CD8-positive, alpha-beta memory T cell (primary cell): ENCODE measurements at places on chromosomes 5 and 9. TPM values are rescaled to one million over a fixed set of nuclear protein-coding genes. Genes with fewer than 3 reads are reported as not detected.

The CCL19 gene
- not detected for total RNA-seq

The ZNF483 gene
- 2.7 TPM for total RNA-seq

The C9orf43 gene
- 0.90 TPM for total RNA-seq

The CENPK gene
- 67.6 TPM for total RNA-seq

The SLC36A3 gene
- not detected for total RNA-seq

The INSL4 gene
- total RNA-seq, result not detected

DNA sequence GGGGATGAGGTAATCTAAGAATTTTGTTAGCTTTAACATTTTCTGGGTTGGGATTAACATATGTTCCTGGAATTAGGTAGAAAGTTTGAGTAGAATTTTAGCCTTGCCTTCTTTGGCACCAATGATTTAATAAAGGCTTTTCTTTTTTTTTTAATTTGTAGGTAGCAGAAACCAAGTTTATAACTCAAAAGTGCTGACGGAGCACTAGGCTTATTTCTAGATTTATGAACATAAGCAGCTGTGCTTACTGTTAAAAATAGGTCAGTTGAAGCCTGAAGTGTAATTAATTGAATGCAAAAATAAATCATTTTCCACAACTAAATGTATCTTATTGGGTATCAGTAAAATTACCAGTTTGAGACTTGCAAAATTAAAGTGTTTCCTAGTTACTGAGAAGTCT, 62.4 kb downstream of the TAF11L14 start:
- no peak for DNase-seq

DNA sequence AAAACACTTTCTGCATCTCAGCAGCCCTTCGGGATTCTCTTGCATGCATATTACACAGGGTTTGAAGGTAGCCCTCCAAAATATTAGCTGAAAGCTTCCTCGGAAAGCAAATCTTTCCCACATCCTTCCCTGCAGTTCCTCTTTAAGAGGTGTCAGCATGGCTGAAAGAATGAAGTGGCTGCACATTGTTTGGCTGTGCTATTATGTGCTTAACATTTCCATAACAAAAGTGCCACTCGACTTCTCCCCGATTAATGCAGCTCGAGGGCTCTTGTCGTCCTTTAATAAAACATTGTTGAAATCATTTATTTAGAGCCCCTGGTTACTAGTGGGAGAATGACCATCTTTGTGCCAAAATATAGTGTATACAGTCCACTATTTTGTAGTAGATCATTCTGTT, 6.5 kb downstream of the GAS1 start:
- DNase-seq, result no peak

GRCh38 chr5:84831701-84832100, 447.0 kb upstream of the EDIL3 start:
- DNase-seq, result no peak

DNA sequence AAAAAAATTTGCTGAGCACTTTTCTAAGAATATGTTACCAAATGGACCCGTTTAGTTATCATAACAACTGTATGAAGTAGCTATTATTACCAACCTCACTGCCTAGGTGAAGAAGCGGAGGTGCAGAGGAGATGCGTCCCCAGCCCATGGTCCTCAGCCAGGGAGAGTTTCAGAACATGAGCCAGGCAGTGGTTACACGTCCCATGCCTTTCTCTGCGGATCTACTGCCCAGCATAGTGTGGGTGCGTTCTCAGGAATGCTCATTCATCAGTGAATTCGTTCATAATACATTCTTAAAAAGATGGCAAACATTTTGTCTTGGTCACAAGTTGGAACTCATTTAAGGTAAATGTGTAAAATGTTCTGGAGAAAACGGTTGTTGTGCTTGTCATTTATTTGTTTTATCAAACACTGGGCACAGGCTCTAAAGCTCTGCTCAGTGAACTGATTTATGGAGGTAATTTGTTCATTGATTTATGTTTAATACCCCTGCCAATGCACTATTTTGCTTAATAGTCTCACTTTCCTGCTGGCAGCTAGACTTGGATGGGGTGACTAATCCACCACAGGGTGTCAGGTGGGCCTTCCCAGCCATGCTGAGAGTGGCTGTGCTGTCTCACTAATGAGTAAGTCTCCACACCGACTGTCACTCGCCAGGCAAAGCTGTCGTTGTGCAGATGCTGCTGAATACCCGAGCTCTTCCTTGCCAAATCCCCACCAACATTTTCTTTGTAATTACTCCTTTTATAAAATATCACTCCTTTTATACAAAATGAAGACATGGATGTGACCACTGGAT, 248.8 kb downstream of the TENT4A start:
- no peak for DNase-seq

- DNase-seq, result no peak
Observed at GRCh38 chr9:81071108-81071507, 618.2 kb downstream of the TLE1 start.

DNA sequence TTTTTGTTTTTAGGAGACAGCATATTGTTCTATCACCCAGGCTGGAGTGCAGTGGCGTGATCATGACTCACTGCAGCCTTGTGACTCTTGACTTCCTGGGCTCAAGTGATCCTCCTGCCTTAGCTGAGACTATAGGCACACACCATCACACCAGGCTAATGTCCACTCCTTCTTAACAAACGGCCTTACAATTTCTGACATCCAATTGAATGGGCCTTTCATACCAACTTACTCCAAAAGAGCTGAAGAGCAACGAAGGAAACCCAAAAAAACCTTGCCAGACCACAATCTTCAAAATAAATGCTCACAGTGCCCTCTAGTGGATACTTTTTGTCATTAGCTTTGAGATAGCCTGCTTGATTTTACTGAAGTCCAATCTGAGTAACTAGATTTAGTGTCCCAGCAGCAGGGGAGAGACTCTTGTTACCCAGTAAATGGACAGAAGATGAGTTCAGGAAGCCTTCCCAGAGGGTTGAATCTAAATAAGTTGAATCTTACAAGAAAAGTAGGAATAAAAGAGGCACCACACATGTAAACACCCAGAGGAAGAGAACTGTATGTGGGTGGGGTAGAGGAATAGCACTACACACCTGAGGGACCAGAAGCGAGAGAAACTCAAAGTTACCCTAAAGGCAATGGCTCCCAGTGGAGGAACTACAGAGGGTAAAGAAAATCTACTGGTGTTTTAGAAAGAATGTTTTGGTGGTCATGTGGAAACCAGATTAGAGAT, 9.3 kb downstream of the ZNF622 start:
- DNase-seq, result peak; percentile 49

GRCh38 chr9:16136451-16136850, 583.6 kb downstream of the CCDC171 start:
- DNase-seq, result no peak

DNA sequence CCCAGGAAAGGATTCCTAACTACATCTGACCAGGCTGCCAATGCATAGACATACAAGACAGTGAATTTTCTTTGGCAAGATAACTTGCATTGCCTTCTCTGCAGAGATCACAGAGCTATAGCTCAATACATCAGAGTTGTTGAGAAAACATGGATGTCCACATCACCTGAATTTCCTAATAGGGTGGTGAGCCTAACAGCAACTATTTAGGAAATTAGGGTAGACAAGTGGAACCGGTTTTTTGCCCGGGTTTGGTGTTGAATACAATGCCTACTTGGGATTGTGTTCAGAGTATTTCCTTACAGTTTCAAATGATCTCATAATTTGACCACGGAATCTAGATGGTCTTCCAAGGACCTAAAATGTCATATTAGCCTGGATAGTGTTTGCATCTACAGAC, 262.7 kb downstream of the KIF4B start:
- DNase-seq, result no peak
